Urothelium cell line (cell line): ENCODE measurements at places on chromosomes 2 and 18.

DNA sequence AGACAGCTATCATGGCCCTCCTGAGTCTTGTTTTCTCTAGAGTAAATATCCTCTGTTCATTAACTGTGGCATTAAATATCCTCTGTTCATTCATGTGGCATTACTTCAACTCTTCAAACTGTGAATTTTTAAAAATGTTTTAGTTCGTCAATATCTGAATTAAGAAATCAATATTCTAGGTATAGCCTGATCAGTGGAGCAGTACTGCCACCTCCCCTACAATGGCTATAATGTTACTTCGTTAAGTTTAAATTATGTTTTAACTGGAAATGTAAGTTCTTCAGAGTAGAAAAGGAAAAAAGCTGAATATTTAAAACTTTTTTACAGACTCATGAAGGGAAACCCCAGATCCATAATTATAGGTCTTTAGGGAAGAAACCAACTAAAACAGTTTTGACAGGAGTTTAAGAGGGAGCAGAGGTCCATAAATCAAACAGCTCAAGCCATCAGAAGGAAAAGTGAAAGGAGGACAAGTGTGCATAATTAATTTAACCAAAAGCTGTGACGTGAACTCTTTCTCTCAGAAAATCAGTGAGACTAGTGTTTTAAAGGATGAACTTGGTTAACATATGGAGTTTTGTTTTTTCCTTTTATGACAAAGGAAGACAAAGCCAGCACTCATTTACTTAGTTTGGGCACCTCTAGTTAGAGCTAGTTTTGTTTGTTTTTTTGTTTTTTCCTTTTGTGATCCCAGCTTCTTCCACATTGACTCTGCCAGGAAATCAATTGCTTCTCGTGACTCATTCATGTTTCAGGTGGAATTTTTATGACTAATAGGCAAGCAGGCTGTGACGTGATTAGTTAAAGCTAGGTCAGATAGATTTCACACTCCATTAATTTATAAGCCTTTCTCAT lies 44.9 kb downstream of the RBBP8 start:
- DNase-seq = peak; percentile 60

- DNase-seq = no peak
Observed at GRCh38 chr2:179765666-179766065, 95.7 kb downstream of the ZNF385B start.

DNA sequence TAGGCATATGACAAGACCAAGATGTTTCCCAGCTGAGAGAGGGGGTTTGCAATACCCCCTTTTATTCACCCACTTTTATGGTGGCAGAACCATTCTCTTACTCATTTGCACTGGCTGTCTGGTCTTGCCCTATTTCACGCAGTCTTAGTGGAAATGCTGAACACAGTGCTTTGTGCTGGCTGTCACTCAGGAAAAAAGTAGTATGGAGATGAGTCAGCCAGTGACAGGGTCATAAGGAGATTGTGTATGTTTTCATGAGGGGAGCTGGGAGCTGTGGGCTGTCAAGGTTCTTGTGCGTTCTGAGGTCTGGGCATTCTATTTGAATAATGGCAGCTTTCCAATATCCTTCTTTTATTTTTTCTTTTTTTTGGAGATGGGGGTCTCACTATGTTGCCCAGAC lies 10.9 kb upstream of the CNRIP1 start:
- DNase-seq = no peak

DNA sequence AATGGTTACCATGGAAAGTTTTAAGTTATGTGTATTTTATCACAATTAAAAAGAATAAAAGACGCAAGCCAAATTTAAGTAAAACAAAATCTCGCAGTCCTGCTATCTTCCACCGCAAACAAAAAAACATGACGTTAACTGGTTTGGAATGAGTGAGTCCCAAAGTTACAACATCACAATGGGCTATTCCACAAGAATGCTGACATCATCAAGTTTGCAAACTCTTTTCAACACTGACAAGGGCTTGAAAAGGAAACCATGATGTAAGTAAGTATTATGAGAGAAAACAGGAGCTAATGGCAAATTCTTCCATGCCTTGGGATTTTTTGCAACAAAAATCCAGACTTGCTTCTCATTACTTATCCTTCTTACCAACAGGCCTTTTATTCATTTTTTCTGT lies 31.1 kb downstream of the SIGLEC15 start:
- DNase-seq = no peak

- no peak for DNase-seq
Observed at GRCh38 chr2:88838165-88838635, 146.7 kb downstream of the RPIA start.

GRCh38 chr2:95270541-95271081 lies 3.6 kb upstream of the PROM2 start:
- no peak for DNase-seq

GRCh38 chr18:79374408-79375171 lies 21.1 kb upstream of the NFATC1 start:
- no peak for DNase-seq

DNA sequence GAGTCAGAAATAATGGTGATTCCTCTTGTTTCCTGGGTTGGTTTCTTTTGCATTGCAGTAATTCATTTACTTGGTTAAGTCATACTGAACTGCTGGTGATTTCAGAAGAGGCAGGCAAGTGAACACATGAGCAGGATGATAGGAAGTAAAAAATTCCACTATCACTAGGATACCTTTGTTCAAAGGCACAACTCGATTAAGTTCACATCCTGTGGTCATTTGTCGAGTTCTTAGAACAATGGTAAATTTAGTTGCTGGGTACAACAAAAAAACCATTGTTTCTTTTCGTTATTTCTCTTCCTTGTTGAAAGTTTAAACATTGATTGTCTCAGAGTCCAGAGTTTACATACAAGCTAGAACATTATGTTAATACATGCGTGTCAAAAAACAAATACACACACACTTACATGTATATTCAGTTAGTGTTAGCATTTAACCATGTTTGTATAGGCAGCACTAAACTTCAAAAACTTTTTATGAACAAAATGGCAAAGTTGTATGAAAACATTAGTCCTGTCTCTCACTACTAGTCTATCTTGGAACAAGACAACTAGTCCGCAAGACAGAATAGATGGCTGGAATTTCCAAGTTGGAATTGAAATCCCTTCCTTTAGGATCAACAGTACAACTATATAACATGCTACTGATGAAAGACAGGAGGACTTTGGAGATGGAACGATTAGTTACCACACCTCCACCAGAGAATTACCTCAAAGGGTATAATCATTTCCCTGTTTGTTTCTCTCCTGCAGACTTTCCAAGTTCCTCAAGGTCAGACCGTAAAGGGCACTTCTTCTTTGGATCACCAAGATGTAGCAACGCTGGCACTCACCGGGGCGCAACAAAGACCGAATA lies 26.2 kb downstream of the STK39 start:
- DNase-seq = peak; percentile 14

DNA sequence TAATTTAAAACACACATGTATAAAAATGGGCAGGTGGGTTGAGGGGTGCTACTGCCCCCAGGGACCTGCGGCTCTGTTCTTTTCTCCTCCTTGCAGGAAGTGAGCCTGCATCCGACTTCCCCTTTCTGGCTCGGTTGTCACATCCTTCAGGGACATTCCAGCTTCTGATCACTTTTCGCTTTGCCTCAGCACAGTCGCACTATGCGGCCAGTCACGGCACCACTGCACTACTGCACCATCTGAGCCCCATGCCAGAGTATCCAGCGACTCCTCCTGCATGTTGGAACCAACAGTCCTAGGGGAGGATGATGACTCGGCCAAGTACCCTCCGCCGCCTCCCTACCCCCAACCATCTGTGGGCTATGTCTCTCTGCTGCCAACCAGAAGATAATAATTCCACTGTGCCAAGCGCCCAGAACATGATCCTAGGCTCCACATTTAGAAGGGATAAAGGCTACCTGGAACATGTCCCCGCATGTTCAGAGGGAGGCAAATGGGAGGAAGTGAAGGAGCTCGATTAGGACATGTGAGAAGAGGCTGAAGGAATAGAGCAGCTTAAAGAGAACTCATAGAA lies 17.6 kb downstream of the CDC42EP3 start:
- DNase-seq = no peak

DNA sequence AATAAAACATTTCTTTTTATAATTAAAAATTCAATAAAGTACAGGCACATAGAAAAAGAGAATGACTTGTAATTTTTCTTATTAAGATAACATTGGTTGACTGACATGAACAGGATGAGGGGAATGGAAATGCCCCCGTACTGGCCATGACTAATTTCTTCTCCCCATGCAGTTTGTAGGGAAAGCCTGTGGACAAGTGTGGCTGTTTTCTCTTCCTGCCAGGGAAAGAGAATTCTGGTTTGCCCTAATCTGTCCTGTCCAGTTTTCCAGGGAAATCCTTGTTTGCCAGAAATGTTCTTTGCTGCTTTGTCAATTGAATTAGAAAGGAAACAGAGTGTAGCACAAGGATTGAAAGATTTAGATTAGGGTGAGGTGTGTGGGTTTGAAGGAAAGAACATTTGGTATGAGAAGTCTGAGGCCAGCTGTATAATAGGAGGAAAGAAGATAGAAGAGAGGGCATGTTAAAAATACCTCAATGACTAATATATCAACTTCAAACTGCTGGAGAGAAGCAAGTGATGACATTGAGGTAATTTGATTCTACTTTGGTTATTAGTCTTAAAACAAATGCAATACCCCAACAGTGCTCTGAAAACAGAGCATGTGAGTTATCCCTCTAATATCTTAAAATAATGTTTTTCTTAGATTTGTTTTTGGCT lies 593.9 kb upstream of the ZNF804A start:
- no peak for DNase-seq

GRCh38 chr2:133562558-133562957 lies 5.7 kb downstream of the NCKAP5 start:
- no peak for DNase-seq

DNA sequence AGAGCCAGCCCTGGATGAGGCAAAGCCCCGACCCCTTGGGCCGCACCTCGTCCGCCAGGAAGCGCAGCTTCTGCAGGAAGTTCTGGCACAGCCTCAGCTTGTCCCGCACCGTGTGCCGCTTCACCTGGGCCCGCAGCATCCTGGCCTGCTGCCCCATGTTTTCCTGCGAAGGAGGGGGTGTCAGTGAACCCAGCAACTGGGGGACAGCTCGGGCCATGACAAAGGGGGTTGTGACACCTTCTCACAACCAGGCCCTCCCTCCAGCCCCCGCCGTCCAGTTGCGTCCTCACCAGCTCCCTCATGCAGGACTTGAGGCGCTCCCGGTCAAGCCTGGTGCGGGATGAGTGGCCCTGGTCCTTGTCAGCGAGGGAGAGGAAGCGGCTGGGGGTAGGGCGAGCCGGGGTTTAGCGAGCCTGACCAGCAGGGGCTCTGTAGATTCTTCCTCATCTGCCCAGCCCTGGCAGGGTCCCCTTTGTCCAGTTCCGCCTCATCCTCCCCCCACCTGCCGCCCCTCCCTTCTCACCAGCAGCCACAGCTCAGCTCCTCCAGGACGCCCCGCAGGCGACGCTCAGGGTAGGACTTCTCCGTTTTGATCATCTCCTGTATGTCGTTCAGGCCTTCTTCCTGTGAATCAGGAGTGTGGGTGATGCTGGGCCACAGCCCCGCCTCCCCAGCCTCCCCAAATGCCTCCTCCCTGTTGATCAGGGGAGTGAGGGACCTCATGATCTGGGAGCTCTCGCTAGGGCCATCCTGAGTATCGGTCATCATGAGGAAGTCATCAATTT lies 606 bp downstream of the OTOF start:
- DNase-seq = no peak

- peak; percentile 76 for DNase-seq
Observed at GRCh38 chr2:11753886-11754699, 7.7 kb downstream of the LPIN1 start.

- DNase-seq = no peak
Observed at GRCh38 chr2:114027437-114027836, 137.5 kb downstream of the ACTR3 start.

GRCh38 chr2:147542351-147542750 lies 302.5 kb upstream of the ACVR2A start:
- DNase-seq = no peak

DNA sequence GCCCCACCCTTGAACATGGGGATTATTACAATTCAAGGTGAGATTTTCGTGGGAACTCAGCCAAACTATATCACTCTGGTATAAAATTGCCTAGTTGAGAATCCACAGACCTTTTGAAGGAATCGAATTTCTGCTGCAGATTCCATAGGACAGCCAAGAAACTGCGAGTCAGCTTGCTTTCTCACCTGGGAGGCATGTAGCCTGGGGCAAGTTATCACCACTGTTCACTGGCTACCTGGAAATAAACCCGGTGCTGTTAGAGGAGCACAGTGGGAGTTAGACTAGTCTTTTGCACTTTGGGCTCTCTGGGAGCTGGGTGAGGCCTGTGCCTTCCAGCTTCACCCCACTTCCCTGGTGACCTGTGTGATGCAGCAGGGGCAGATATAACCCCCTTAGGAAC lies 1043.5 kb downstream of the TDRD15 start:
- no peak for DNase-seq

- DNase-seq = no peak
Observed at GRCh38 chr18:69758458-69758857, 189.2 kb downstream of the CD226 start.
